ENCODE measurements at places on chromosomes 1 and 21. TPM values are rescaled to one million over a fixed set of nuclear protein-coding genes. Genes with fewer than 3 reads are reported as not detected.

LRRC38 gene
- total RNA-seq = not detected

BTG2 gene
- total RNA-seq = 14.3 TPM

CFHR3 gene
- 0.16 TPM for total RNA-seq

DYNLT5 gene
- total RNA-seq = not detected

GNG4 gene
- total RNA-seq = 15.7 TPM

TDRKH gene
- 7.3 TPM for total RNA-seq
